ENCODE measurements at places on chromosomes 5 and 9.

GRCh38 chr9:7980691-7981289 is 181.2 kb upstream of the DMAC1 start:
- DNase-seq: no peak

DNA sequence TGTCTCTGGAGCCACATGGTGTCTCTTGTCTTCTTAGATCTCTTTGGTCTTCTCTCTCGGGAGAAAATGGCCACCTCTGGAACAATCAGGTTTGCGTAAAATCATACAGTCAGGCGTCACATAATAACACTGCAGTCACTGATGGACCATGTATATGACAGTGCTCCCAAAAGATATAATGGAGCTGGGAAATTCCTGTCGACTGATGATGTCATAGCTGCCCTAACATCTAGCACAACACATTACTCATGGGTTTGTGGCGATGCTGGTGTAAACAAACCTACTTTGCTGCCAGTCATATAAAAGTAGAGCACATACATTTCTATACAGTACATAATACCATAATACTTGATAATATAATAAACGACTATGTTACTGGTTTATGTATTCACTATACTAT is 30.1 kb upstream of the RAI14 start:
- no peak for DNase-seq

- DNase-seq: no peak
Observed at GRCh38 chr5:2675548-2675947, 75.9 kb downstream of the IRX2 start.

- DNase-seq: no peak
Observed at GRCh38 chr5:142150431-142150830, 41.9 kb downstream of the NDFIP1 start.

- no peak for DNase-seq
Observed at GRCh38 chr5:118687661-118688621, 300.4 kb downstream of the DTWD2 start.

DNA sequence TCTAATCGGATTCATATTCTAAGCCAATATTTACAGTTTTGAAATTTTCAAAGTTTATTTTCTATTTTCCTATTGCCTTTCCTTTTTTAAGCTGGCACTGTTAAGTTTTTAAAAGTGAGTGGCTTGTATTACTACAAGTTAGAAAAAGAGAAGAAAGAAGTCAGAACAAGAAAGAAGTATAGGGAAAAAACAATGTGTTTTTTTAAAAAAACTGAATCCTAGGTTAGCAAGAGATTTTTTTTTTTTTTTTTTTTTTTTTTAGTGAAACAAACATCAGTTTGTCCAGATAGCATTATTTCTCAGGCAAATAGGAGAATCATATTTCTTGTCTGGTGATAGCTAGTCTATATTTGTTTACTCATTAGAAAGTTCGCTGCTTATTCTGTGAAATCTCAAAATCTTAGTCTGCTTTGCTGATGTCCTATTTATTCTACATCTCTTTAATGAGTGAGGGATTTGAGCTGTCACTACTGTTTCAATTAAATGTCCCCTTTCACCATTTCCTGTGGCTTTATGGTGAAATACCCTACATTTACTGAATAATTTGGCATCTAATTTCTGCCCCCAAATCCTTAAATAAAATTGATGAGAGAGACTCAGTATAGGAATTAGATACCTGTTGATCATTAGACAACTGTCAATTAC is 19.1 kb upstream of the LMNB1 start:
- no peak for DNase-seq

DNA sequence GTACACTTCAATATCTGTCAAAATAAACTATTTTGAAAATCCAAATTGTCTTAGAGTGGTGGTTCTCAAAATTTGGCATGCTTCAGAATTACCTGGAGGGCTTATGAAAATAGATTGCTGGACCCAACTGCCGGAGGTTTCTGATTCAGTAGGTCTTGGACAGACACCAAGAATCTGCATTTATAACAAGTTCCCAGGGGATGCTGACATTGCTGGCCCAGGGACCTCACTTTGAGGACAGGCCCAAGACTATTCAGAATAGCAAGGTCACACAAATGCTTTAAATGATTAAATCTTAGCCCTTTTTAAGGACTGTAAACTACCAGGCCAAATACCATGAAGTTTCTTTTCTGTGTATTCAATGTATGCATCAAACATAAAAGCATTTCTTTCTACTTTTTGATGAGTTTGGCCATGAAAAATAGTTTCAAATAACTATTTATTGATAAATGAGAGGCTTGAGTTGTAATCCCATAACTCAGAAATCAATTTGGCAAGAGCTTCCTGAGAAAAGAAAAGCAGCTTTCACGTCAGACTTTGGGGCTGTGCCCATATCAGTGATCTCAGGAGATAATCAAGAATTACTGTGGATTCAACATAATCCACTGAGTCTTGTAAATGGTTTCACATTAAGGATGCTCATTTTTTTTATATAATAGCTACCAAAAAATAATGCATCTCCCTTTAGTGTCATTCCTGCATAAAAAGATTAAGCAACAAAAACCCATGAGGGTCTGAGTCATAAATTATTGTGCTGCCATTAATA is 191.4 kb downstream of the FRMD3 start:
- no peak for DNase-seq

GRCh38 chr5:79929095-79929494 is 62.0 kb downstream of the MTX3 start:
- DNase-seq: no peak

DNA sequence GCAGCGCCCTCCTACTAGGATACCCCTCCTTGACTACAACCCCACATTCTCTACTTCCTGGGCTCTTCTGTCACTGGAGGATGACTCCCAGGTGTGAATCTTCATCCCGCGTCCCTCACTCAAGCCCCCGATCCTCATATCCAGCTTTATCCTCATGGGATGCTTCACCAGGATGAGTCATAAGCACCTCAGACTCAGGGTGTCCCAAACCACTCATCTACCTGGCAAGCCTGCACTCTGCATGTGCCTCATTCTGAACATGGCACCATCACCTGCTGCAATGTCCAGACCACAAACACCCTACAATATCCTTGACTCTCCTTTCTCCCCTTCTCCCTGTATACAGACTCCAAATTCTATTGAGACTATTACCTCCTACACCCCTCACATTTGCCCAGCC is 1.5 kb upstream of the TGFBI start:
- DNase-seq: no peak

- DNase-seq: no peak
Observed at GRCh38 chr5:79243224-79243623, 7.3 kb downstream of the JMY start.

GRCh38 chr9:92385001-92385400 is 19.4 kb downstream of the OGN start:
- DNase-seq: no peak

DNA sequence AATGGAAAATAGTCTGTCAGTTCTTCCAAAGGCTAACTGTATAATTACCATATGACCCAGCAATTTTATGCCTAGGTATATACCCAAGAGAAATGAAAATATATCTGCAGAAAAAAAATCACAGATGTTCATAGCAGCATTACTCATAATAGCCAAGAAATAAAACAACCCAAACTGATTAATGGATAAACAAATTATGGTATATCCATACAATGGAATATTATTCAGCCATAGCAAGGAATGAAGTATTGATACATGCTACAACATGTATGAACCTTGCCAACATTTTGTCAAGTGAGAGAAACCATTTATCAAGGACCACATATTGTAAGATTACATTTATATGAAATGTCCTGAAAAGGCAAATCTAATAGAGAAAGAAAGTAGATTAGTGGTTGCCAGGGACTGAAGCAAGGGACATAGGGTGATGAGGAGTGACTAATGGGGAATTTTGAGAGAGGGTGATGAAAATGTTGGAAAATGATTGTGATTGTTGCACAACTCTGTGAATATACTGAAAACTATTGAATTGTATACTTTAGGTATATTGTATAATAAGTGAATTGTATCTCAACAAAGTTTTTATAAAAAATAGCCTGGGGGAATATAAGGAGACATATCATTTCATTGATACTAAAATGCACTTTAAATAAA is 114.4 kb downstream of the PBX3 start:
- DNase-seq: no peak

- no peak for DNase-seq
Observed at GRCh38 chr9:16532272-16532671, 338.2 kb downstream of the BNC2 start.

GRCh38 chr9:72680593-72681282 is 159.3 kb downstream of the TMC1 start:
- no peak for DNase-seq

- DNase-seq: no peak
Observed at GRCh38 chr5:156241266-156241665, 85.7 kb upstream of the SGCD start.

DNA sequence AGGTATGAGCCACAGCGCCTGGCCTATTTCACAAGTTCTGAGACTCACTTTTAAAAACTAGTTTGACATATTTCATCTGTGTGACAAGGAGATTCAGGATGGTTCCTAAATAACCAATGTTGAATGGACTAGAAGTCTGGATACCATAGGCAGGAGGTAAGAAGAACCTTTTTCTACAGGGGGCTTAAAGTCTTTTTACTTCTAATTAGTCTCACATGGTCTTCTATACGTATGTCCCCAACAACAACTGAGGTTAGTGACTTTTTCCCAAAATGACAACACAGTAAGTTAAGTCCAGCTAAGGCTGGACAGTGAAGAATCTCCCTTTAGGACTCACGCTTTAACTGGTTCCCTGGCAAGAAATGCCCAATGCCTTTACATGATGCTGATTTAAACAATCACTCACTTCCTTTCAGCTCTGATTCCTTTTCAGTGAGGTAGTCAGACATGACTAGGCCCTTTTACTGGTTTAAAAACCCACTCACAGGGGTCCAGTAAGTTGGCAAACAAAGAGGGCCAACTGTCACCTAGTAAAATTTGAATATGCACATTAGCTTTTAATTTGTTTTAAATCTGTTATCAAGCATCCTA is 12.1 kb upstream of the HAUS6 start:
- DNase-seq: no peak

DNA sequence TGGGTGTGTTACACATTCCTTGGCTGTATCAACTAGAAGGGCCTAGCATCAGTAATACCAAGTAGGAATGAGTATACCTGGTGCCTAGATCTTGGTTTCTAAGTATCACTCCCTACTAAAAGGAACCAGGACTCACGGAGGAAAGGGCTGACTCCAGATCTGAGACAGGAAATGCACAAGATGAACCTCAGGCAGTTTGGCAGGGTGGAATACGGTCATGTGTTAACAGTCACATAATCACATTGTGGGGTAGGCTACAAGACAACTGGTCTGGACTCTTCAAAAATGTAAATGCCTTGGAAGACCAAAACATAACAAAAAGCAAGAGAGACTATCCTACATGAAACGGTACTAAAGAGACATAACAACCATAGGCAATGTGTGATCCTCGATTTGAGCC is 158.8 kb downstream of the CRB2 start:
- DNase-seq: peak; percentile 22

DNA sequence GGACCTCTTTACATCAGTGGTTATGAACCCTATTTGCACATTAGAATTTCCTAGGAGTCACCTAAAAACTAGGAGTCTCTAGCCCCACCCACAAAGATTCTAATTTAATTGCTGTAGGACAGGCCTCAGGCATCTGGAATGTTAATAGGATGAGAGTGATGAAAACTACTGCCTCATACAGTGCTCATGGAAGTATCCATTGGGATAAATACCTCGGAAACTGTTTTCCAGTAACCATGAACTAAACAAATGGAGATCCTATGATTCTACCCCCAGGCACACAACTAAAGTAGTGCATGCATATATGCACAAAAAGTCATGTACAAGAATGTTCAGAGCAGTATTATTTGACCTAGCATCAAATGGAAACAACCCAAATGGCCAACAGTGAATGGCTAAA is 286.3 kb downstream of the DNAH5 start:
- DNase-seq: no peak

- no peak for DNase-seq
Observed at GRCh38 chr5:54595721-54596120, 78.2 kb downstream of the SNX18 start.

- no peak for DNase-seq
Observed at GRCh38 chr9:135239769-135240141, 152.3 kb downstream of the OLFM1 start.

- peak; percentile 60 for DNase-seq
Observed at GRCh38 chr9:6829027-6829426, 71.3 kb downstream of the KDM4C start.

DNA sequence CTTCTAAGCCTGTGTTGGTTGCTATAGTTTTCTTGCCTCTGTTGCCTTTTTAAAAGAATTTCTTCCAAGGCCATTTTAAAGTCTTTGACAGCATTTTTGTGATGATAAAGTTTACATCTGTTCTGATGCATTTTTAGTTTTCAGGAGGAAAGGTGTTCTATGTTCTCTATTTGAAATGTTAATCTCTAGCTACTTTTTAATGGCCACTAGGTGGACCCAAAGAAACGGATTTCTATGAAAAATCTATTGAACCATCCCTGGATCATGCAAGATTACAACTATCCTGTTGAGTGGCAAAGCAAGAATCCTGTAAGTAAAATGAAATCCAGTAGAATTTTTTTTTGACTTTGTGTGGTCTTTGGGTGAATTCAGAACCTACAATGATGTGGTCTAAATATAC is 60.2 kb downstream of the MELK start:
- DNase-seq: no peak

DNA sequence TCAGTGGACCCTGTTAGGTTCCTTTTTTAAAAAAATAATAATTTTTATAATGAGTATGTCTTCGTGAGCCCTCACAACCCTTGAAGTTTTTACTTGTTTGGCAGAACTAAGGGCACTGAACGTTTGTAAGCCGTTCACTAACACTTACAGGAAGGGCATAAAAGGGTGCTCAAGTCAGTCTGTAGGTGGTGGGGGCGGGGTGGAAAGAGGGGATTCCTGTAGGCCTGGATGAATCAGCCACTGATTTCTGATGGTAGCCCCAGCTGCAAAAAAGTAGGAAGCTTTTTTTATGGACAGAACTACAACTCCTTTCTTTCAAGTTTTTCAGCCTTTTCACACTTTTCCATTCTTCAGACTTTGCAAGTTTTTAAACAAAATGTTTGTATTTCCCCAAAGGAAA is 35.8 kb downstream of the PIK3R1 start:
- no peak for DNase-seq

GRCh38 chr5:176901260-176902101 is 2.3 kb upstream of the HK3 start:
- no peak for DNase-seq

- no peak for DNase-seq
Observed at GRCh38 chr9:78437296-78437695, 140.4 kb downstream of the PSAT1 start.

- peak; percentile 50 for DNase-seq
Observed at GRCh38 chr9:93670208-93671019, 94.0 kb downstream of the PHF2 start.

DNA sequence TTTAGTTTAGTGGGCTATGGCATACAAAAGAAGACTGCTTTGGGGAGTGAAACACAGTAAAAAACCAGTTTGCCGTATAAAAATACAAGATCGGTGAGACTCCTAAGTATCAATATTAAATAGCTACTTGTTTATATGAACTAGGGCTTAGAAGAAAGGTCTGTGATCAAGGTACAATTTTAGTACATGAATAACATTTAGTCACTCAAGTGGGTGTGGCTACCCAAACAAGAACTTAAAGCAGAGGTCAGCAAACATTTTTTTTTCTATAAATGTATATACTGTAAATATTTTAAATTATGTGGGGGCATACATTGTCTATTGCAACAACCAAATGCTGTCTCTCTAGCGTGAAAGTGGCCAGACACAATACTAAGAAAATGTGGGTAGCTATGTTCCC is 1452.5 kb upstream of the NUDT12 start:
- no peak for DNase-seq

- no peak for DNase-seq
Observed at GRCh38 chr9:91425271-91425670, 1.6 kb upstream of the NFIL3 start.
